NCI-H1092 (cell line): ENCODE measurements at places on chromosomes 1 and 21.
A peak's percentile ranks its signal among the peaks of the same experiment; 100 is the strongest.

DNA sequence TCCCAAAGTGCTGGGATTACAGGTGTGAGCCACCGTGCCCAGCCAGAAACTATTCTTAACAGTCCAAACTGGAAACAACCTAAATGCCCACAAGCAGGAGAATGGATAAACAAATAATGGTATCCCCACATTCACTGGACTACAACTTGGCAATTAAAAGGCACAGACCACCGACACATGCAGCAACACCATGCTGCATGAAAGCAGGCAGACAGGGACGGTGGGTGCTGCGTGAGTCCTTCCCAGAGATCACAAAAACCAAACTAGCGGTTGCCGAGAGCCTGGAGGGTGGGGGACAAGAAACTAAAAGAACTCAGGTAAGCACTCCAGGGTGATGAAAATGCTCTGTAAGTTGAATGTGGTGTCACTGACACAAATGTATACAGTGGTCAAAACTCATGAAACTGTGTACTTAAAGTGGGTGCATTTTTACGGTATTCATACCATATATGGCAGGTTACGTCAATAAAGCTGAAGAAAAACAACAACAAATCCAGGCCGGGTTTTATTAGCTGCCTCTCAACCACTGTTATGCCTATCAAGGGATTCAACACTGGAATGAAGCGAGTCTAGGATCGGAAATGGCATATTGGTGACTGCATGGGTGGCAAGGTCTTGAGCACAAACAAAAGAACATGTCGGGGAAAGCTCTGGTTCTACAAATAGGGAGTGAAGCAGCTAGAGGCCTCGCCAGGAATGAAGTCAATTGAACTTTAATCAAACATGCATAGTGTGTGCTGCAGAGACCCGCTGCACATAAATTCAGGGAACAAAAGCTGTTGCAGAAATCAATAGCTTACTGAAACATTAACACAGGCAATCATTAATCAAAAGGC, 52.4 kb downstream of the SLC45A1 start:
- DNase-seq = peak; percentile 68

GRCh38 chr21:44353191-44353970, at the start of gene TRPM2:
Gene TRPM2 (plus strand): TSS chr21:44353621. CDS start chr21:44353701, 80 bp downstream.
- no peak for DNase-seq

DNA sequence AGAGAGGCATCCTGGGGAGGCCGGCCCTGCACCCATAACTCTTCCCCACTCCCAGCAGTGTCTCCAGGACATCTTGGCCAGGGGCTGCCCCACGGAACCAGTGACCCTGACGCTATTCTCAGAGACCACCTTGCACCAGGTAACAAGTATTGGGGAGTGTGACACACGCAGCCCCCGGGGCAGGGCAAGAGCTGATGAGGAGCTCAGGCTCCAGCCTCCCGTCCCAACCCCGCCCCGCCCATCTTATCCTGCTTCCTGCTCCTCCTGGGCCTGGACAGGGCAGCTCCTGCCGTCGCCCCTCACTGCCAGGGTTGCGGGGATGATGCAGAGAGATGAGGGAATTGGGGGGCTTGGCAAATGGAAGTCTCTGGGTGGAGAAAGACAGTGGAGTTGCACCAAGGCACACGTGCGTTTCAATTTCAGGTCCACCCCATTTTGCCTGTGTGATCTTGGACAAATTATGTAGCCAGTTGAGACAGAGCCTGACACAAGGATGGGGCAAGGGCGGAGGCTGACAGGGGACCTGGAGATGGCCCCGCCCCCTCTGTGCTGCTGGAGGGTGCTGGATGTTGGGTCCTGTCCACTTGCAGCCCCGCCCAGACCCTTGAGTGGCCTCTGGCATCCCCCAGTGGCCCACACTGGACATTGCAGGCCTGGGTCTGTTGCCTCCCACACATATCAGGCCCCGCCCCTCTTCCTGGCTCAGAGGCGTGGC, 10.7 kb downstream of the CLCNKA start:
- DNase-seq = peak; percentile 86

- DNase-seq = no peak
Observed at GRCh38 chr1:207218512-207219362, 102.7 kb upstream of the CD55 start.

DNA sequence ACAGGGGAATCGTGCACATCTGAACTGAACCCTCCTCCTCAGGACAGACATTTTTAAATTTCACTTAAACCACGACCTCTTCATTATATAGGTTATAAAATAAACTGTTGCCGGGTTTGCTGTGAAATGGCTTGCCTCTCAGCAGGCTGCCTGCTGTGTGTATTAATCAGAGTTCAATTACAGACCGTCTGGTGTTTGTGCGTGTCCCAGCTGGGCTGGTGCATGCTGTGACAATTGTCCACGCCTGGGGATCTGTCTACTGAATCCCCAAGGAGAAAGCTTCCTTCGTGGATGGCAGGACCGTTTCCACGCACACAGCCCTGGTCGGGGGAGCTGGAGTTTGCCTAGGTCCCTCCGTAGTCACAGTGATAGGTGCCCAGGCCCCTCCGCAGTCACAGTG, 13.4 kb upstream of the AGPAT3 start:
- DNase-seq = no peak

DNA sequence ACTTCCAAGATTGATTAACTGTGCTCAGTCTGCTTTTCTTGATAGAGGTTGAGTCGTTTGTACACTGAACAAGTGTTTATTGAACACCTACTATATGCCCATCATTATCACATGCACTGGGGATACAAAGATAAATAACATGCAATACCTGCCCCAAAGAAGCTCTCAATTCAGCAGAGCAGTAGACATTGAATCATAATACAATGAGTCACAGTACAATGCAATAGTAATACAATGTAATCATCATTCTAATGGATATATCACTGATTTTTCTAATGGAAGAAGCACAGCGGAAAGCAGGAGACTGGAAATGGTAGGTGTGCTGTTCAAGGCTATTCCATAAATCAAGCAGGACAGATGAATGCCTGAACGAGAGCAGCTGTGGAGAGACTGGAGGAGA, 3.7 kb upstream of the SEC16B start:
- DNase-seq = no peak

- no peak for DNase-seq
Observed at GRCh38 chr1:1907098-1907736, 7.8 kb upstream of the CALML6 start.

DNA sequence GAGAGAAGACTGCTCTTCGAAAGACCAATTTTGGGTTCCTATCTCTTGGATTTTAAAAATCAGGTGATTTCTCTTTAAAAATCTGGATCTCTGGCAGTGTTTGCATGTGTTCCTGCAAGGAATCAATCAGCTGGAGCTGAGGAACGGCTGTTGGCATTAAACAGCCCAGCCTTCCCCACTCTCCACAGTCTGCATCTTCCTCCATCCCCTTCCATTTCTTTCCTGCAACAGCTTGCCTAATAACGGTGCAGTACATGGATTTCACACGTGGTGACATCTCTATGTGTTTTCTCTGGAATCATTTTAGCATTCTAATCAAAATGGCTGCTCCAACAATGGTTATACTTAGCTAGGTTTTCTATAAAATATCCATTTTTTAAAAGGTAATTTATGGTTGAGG, 20.0 kb downstream of the RIPPLY3 start:
- DNase-seq = no peak

DNA sequence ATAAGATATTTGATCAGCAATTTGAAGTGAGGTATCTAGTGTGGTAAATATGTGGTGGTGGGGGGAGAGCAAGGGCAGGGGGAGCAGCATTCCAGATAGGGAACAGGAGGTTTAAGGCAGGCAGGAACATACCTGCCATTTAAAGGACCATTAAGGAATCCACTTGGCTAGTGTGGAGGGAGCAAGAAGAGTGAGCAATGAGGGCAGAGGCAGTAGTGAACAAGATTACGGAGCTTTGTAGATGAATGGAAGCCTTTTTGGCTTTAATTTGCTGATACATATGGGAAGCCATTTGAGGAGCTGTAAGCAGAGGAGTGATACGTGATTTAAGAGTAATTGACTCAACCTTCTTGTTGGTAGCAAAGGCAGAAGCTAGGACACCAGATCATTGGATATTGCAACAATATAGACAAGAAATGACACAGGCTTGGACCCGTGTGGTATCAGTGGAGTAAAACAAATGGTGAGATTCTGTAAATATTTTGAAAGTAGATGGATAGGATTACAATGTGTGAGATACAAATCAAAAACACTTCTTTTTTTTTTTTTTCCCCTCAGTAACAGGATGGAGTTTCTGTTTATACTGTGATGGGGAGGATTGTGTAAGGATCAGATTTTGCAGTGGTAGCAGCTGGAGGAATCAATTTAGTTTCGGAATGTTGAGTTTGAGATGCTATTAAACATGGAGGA, 73.8 kb upstream of the B3GALT2 start:
- DNase-seq = no peak

DNA sequence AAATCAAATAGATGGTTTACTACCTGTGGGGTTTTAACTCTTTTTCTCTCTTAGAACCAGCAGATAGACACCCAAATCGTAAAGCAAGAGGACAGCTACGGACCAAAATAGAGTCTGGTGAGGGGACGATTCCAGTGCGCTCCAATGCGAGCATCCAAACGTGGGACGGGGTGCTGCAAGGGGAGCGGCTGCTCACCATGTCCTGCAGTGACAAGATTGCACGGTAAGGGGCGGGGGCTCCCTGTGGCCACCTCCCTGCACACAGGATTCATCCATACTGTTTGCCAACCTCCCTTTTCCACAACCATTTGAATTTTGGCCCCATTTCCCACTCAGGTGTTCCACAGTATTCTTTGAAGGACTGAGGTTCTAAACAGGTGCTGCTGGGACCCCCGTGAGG, 102.8 kb downstream of the POFUT2 start:
- no peak for DNase-seq

GRCh38 chr21:41966041-41966833, 12.4 kb upstream of the C2CD2 start:
- DNase-seq = no peak

- no peak for DNase-seq
Observed at GRCh38 chr1:197284325-197284724, 16.3 kb downstream of the CRB1 start.

- DNase-seq = no peak
Observed at GRCh38 chr1:14332158-14332557, 266.3 kb upstream of the KAZN start.

DNA sequence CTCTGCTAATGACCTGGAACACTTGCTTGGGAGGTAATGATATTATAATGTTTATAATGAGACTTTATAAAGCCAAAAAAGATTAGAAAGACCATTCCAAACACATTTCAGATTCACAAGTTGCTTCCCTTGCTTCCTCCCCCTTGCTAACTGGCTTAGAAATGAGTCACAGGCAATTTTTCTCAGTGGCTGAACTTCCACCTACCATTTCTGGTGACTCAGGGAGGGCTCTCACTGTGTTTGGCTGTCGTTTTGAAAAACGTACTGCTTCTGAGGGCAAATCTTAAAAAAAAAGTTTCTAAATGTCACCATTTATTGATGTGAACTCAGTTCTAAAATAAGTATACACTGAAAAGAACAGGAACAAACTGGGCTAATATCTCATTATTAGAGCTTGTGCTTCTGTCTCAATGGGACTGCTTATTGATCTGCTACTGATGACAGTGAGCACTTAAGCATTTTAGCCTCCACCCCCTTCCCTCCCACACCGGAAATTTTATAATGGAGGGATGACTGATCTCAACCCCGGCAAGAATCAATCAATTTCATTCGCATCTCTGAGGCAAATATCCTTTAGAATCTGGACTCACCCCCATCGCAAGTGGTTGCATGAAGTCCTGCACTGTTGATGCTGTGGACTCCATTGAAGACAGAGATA, 278.3 kb downstream of the KCTD3 start:
- no peak for DNase-seq

GRCh38 chr1:117244971-117245370, 34.2 kb upstream of the VTCN1 start:
- no peak for DNase-seq

GRCh38 chr1:61322769-61323168, 240.4 kb downstream of the NFIA start:
- peak; percentile 37 for DNase-seq

- no peak for DNase-seq
Observed at GRCh38 chr21:15645830-15646229, 84.0 kb upstream of the USP25 start.

GRCh38 chr1:227788271-227789083, 27.0 kb upstream of the PRSS38 start:
- peak; percentile 54 for DNase-seq

- DNase-seq = no peak
Observed at GRCh38 chr1:237181743-237182317, 139.8 kb downstream of the RYR2 start.

DNA sequence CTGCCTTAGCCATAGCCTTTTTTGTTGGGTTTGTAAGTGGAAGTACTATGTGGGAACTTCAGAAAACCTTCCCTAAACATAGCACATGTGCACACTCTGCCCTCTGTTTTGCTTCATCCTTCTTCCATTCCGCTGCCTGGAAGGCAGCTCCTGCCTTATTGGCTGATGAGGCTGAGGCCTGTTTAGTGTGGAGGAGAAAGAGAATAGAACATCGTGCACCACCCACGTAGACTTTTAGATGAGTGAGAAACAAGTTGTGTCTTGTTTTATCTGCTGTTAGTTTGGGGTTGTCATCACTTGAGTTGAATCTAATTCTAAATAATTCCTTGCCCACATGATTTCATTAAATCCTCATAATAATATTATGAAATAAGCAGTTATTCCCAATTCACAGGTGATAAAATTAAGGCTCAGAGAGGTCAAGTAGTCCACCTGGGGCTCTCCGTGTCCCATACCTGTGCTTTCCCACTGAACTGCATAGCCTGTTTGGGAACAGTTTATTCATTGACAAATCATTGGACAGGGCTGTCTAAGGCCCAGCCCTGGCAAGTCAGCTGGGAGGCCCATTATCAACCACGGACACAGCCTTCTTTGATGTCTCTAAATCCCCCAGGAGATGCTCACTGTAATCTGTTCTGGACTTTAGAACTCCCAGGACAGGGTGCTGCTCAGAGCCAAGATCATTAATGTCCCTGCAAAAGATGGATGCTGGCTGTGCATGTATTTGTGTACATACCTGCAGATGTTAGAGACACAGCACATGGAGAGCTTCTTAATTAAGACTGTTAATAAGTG, 93.0 kb downstream of the ABCA4 start:
- DNase-seq = no peak

- no peak for DNase-seq
Observed at GRCh38 chr1:211734359-211734758, 58.9 kb upstream of the NEK2 start.

- no peak for DNase-seq
Observed at GRCh38 chr1:196607981-196608380, 259 bp downstream of the KCNT2 start.

- no peak for DNase-seq
Observed at GRCh38 chr1:147611586-147611985, 58.7 kb downstream of the ACP6 start.

DNA sequence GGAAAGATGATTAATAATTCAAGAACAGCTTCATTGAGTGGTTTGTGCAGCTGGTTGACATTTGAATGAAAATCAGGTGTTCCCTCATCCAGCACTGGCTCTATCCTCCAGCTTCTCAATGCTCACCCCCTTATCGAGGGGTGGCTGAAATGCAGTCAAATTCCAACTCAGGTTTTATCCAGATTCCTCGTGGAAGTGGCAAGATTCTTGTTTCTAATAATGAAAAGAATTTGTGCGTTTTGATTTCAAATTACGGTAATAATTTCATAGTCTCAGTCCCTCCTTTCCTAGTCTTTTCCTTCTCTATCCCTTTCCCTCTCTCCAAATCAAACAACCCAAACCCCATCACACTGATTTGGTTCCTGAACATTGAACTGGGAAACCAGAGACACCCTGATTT, 3.1 kb downstream of the CNIH3 start:
- DNase-seq = no peak
